NCI-H82 (cell line): ENCODE measurements at places on chromosomes 7 and 10.

DNA sequence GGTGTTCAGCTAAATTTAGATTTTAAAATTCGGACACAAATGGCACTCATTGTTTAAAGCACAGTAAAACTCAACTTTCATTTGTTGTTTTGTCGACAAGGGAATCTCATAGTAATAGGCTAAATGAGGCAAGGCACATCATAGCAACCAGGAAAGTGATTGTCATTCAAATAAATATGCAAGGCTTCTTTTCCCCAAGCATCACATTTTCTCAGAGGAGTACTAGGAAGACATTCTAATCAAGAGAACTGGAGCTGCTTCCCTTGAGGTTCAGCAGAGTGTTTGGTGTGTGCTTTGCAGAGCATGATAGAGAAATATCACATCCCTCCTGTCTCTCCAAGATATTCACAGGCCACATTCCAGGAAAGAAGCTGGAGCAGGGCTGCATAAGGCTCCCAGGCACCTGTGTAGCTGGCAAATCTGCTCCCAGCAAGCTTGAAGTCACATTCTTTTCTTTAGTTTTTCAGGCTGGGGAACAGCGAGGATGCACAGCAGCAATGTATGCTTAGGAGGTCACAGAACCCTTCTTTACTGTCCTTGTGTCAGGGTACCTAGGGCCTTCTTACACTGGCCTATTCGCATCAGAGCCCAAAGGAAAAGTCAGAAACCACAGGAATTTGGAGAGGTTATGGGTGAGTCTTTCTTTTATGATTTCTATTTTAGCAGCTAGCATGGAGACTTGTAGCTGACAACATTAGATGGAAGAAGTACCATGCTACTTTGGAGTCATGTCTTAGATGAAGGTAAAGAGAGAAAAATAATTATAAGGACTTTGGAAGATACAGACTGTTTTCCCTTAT lies 95.9 kb upstream of the HDAC9 start:
- DNase-seq = no peak

- DNase-seq = no peak
These were observed 467.2 kb upstream of the NRP1 start for GRCh38 chr10:33801705-33802104.

- DNase-seq = no peak
These were observed 67.1 kb downstream of the IKZF1 start for GRCh38 chr7:50371551-50372021.

- DNase-seq = no peak
These were observed 89.7 kb downstream of the HGF start for GRCh38 chr7:81680120-81680519.

DNA sequence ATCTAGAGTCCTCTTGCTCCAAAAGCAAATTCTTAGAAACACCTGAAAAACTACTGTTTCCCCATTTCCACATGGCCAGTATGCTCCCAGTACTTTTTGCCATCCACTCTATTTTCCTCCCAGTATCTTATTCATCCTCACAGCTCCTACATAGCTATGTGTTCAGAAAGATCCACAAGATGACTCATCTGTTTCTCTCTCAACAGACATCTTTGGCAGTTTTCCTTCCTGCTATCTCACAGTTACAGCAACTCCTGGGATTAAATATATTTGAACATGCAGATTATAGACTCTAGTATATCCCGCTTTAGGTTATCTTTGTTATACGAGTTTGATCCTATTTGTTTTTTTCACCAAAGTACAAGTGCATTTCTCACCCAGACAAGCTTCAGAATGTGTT lies 675.6 kb upstream of the POT1 start:
- DNase-seq = no peak
